H4 (cell line): ENCODE measurements at places on chromosomes 1 and 21.
A peak's percentile ranks its signal among the peaks of the same experiment; 100 is the strongest.

- peak; percentile 3 for DNase-seq
Observed at GRCh38 chr1:90475631-90476030, 241.5 kb downstream of the BARHL2 start.

DNA sequence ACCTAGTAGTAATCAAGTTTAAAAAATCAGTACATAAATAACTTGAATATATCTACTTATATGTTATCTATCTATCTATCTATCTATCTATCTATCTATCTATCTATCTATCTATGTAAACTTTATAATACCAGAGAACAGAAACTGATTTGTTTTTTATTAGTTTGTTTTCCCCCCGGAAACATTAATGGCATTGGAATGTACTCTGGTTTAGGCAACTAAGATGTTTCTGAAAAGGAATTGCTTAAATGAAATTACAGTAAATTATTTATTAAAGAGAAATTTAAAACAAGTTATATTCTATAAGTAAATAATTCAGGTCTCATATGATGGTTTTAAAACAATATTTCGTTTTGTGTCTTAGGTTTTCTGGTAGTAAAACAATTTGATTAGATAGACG, 681.0 kb upstream of the ADAMTS5 start:
- DNase-seq = no peak

DNA sequence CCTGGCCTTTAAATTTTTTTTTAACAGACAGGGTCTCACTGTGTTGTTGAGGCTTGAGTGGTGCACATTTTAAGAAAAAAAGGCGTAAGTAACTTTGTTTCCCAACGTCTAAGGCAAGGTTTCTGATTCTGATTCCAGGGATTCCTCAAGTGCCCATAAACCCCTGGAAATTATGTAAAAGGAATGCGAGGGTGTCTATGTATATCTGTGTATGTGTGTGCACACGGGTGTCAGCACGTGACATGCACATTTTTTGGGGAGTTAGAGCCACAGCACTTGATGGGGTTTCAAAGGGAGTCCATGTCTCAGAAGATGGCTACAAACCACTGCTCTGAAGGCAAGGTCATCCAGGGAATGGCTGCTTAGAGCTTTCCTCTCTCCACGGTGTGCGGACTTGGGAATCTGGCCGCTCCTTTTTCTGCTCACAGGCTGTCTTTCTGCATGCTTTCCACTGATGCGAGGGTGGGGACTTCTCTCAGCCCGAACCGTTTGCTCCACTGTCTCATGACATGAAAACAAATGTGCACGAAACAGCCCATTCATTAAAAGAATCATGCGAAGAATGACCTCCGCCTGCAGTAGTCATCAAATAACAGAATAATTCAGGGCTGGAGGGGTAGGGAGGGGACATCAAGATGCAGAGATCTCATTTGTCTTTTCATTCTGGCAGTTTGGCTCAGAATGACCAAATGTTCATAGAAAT, 18.7 kb upstream of the RERE start:
- DNase-seq = no peak

DNA sequence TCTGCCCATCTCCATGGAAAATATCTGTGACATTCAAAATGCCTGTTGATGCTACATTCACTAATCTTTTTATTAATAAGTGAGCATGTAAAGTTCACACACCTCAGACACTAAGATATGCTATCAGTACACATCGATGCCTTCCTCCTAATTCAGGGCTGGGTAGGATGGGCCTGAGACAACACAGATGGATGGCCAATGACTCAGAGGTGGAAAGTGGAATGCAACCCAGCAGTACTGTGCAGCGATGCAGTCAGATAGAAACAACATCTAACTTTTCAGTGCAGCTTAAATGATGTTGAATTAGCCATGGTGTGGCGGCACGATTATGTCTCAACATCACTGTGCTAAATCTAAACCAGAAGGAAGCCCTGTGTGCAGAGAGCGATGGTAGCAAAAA, 161.6 kb upstream of the KCNJ15 start:
- no peak for DNase-seq

DNA sequence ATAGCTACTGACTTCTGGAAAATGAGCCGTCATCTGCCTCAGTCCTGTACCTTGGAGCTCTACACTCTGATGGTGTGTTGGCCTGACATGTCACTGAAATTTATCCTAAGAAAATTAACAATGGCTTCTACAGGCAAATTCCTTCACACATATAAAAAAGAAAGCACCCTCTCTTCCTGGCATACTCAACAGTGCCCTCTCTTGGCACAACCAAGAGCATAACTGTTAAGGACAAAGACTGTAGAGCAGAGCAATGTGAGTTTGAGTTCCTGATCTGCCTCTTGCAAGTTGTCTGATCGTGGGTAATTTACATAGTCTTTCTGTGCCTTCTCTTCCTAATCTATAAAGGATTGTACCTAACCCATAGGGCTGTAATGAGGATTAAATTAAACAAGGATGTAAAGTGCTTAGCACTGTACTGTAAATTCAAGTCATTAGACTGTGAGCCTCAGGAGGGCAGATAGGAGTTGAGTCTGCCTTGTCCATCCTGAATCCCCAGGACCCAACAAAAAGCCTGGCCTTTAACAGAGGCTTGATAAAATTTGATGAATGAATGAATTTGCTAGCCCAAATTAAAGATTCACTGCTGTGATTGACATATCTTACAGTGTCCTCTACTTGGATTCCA, 83.5 kb downstream of the SYF2 start:
- DNase-seq = no peak

- DNase-seq = no peak
Observed at GRCh38 chr1:77506771-77507170, 175.7 kb downstream of the ZZZ3 start.

DNA sequence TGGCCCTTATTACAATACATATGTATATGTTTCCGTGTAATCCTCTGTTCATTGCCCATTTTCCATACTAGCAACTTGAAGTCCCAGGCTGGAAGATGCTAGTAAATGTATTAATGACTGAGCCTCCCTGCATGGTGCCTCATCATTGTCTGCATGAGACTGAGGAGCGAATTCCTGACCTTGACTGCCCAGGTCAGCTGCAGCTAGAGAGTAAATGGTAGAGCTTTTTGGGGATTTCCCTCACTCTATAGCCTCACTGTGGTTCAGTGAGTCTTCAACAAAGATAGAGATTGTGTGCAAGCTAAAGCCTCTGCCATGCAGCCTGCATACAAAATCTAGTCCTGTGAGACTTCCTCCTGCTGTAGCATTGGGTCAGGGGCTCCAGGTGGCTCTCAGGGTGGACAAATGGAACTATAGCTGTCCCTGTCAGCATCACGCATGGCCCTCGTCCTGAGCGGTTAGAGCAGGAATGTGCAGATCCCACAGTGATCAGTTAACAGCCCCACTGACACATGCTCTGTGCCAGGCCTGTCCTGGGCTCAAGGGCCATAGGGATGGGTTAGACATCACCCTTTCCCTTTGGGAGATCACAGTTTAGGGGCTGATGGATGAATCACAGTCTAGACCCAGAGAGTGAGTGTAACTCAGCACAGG, 741.7 kb downstream of the MATN1 start:
- no peak for DNase-seq

- DNase-seq = no peak
Observed at GRCh38 chr1:38028105-38028591, 15.6 kb downstream of the UTP11 start.

GRCh38 chr1:70042090-70042731, 163.2 kb downstream of the LRRC40 start:
- DNase-seq = no peak

GRCh38 chr1:111369645-111370044, 57.9 kb downstream of the OVGP1 start:
- no peak for DNase-seq
